ENCODE measurements at places on chromosomes 11 and 22.

DNA sequence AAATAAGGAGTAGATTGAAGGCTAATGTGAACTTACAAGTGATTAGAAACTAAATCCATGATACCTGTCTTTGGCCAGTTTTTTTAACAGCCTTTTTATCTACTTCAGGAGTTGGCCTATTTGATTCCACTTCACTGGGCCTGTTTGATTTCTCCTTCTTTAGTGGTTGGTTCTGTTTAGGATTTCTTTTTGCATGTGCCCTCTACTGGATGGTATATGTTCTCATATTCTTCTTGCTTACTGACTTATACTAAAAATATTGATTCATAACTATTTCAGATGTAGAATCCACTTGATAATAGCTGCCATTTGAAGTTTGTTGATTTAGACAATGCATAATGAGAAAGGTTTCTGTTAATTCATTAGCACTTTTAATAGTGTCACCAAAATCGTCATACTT, 53.9 kb downstream of the USP47 start:
- no peak for DNase-seq

DNA sequence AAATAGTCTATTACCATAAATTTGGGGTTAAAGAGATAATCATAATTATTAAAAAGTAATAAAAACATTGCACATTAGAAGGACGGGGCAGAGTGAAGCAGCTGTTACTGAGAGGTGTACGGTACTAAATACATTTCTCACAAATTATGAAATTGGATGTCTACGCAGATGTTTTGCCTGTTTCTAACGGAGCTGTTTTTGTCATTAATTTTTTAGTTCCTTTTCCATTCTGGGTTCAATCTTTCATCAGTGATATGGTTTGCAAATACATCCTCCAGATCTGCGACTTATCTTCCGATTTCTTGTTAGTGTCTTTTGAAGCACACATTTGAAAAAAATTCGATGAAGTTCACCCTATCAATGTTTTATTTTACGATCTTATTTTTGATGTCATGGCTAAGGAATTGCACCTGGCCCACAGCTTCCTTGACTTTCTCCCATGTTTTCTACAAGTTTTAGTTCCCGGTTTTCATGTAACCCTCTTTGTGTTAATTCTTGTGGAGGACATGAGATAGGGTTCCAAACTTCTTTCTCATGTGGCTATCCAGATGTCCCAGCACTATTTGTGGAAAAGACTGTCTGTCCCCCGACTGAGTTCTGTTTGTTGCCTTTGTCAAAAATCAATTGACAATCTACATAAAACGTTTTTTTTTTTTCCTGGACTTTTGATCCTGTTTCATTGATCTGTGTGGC, 21.3 kb upstream of the KRTAP5-6 start:
- DNase-seq: no peak

- no peak for DNase-seq
These were observed 17.5 kb upstream of the TMPRSS4 start for GRCh38 chr11:118059246-118059940.

DNA sequence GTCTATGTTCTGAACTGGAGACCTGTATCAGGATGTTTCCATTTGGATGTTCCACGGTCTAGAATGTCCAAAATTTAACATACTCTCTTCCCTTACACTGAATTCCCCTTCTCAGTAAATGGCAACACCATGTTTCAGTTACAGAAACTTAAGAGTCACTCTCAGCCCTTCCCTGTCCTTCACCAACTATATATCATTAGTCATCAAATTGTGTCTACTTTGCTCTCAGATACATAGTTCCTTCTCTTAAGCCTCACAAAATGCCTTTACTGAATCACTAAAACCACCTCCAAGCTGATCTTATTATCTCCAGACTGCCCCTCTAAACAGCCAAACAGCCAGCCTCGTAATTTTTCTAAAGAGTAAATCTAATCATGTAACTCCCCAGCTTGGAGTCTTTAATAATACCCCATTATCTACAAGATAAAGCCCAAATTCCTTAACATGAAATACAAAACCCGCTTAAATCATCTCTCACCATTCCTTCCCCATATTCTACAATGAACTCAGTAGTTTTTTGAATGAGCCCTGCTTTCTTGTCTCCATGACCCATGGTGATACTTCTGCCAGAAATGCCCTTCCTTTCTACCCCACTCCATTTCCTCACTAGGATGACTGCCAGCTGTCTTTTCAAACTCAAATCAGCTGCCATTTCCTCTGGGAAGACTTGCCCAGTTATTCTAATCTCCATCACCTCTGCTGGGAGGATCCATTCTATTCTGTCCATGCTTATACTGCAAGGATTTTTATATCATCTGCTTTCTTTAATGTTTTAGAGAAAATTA, 102.7 kb upstream of the ARHGAP42 start:
- DNase-seq: no peak

DNA sequence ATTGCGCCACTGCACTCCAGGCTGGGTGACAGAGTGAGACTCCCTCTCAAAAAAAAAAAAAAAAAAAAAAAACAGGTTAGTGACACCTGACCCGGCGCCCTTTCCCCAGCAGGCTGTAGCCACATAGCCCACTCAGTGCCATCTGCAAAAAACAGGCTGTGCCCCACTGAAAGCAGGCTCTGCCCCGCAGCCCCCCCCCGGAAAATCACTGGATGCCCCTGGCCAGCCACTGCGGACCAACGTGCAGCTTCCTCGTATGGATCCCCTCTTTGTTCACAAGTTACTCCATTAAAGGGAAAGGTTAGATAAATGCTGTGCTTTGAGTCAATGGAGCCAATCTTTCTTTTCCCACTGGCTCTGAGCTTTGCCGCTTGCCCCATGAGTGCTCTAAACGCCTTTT, 660.3 kb downstream of the TBC1D22A start:
- DNase-seq: no peak

DNA sequence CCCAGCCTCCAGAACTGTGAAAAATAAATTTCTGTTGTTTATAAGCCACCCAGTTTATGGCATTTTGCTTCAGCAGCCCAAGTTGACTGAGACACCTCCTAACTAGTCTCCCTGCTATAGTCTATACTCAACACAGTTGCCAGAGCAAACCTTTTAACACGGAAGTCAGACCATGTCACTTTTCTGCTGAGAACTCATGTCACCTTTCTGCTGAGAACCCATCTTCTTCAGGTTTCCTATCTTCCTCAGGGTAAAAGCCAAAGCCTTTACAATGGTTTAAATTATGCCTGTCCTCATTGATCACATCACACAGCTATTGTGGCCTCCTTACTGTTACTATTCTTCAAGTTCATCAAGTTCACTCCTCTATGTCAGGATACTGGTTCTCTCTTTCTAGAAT, 74.3 kb upstream of the SOX6 start:
- DNase-seq: no peak

- DNase-seq: no peak
These were observed 5.8 kb downstream of the IL17RA start for GRCh38 chr22:17090550-17090949.

DNA sequence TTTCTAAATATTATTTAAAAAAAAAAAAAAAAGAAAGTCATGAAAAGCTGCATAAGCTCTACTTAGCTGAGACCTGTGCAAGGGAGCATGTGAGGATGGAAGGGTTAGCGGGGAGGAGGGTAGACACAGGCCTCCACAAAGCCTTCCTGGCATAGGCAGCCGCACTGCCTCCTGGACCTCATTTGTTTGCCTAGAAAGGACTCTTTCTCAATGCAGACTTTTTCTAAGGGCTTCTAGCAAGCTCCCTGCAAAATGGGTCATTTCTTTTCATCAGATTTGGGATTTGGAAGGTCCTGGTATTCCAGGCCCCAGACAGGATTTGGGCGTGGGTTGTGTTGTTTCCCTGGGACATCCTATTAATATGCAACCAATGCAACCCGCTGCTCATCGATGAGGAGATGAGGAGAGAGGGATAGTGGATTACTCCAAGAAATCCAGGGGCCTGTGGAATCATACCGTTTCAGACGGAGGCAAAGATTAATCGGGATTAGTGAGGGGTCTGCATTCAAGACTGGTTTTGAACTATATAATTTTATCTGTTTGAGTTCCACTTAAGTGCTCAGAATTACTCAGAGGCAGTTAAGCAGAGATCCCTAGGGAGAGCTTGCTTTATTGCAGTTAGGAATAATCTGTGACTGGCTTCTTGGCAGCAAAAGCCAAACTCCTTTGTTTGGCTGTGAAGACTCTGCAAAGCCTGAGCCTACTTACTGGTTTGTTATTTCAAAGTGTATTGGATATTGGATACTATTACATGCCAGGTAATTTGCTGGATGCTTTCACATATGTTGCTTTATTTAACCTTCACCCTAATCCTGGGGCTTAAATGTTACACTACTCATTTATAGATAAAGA, 106.9 kb upstream of the NAV2 start:
- no peak for DNase-seq

DNA sequence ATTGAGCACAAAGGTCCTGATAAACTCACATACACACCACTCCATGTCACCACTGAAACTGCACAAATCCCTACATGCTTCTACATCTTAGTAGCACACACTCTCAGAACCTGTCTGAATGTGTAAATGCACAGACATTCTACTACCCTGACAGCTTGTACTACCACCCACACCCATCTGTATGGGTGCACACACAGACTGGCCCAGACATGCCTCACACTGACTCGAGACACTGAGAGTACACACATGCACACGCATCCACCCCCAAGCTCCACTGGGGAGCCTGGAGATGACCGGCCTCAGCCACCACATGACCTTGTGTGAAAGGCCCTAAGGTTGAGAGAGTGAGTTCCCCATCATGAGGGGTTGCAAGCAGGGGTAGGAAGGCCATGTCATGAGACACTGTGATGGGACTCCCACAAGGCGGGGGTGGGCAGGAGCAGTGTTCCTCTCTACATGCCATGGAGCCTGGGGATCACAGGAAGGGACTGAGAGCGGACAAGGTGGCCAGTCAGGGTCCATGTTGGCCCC, 28.1 kb downstream of the ARAP1 start:
- DNase-seq: no peak

- no peak for DNase-seq
These were observed 1461.2 kb downstream of the TBC1D22A start for GRCh38 chr22:48223488-48224190.

- DNase-seq: no peak
These were observed 92.9 kb downstream of the MICAL3 start for GRCh38 chr22:17931400-17931825.

DNA sequence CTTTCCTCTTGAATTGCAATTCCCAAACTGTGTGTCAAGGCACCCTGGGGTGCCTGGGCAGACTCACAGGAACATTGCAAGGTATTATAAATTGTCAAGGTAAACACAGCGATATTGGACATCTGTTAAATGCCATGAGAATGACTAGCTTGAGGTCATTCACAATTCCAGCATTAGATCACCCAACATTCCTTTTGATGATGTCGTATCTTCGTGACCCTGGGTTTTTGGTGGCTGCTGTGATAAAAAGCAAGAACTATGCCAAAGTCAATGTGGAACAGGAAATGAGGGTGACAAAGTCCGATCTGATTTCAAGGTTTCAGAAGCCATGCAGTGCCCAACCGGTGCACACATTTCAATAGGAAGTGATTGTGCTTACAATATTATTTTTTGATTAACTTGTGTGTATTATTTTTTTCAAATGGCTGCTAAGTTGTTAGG, 458.4 kb downstream of the MIAT start:
- DNase-seq: no peak

DNA sequence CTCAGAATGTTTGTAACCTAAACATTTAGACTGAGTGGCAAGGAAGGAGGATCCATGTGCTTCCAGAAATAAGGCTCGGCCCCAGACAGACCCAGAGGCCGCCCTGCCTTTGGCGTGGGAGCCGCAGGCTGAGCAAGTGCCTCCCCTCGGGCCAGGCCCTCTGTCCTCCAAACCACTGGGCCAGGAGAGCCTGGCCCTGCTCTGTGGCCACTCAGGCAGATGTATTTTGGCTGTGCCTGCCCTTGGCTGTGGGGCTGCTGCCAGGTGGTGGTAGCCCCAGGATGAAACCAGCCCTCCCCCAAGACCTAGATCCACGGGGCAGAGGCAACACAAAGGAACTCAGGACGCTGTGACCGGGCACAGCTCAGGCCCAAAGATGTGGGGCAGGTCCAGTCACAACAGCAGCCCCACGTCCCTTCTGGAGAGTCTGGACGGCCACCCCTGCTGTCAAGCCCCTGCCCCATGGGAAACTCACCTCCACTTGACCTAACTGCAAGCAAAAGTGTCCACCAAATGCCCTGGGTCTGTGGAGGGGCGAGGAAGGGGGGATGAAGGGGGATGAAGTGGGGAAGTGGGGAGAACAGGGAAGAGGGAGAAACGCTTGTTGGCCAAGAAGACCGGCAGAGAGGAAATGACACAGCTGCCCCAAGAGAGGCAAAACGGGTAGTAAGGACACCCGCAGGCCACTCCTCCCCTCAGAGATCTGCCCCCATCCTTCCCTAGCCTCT, 24.0 kb downstream of the PISD start:
- DNase-seq: no peak

DNA sequence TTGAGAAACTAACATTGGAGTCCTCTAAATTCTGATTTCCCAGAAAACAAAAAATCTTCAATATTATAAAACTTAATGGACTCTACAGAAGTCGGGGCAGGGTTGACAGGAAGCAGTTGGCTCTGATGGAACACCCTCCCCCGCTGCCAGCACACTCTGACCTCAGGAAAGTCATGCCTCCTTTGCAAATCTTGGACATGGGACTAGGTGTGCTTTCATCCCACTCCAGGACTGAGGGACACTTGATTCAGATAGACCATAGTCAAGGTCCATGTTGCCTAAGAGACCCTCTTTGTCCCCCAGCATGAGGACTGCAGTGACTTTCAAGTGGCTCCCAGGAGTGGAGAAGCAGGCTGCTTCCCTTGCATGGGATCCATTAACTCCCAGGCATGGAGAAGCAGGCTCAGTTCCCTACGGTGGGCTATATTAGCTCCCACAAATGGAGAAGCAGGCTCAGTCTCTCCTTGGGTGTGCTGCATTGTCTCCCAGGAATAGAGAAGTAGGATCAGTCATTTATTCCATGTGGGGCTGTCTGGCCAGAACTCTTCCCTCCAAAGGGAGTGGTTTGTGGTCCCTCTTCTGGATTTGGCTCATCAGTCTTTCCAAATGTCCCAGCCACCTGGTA, 38.3 kb downstream of the C22orf31 start:
- no peak for DNase-seq

DNA sequence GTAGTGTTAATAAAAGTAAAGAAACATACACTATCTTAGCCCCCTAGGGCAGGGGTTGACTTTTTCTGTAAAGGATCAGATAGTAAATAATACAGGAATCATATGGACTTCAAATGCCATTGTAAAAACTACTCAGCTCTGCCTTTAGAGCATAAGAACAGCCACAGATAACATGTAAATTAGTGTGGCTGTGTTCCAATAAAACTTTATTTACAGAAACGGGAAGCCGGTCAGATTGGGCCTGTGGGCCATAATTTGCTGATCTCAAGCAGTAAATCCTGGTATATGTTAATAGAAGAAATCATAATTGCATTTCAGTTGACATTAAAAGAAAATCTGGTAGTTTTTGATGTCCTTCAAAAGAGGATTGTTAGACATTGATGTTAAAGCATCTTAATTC, 76.5 kb downstream of the ZC3H12C start:
- no peak for DNase-seq

GRCh38 chr22:36136988-36137387, 23.6 kb downstream of the APOL3 start:
- no peak for DNase-seq

- DNase-seq: no peak
These were observed 277.6 kb downstream of the TTC28 start for GRCh38 chr22:28402060-28402459.

Data from DMS153 (cell line).